AG04450 (cell line): ENCODE measurements at places on chromosomes 1 and 21.
A peak's percentile ranks its signal among the peaks of the same experiment; 100 is the strongest.

- DNase-seq: no peak
Measured at GRCh38 chr1:197422993-197423392, 154.9 kb downstream of the CRB1 start.

DNA sequence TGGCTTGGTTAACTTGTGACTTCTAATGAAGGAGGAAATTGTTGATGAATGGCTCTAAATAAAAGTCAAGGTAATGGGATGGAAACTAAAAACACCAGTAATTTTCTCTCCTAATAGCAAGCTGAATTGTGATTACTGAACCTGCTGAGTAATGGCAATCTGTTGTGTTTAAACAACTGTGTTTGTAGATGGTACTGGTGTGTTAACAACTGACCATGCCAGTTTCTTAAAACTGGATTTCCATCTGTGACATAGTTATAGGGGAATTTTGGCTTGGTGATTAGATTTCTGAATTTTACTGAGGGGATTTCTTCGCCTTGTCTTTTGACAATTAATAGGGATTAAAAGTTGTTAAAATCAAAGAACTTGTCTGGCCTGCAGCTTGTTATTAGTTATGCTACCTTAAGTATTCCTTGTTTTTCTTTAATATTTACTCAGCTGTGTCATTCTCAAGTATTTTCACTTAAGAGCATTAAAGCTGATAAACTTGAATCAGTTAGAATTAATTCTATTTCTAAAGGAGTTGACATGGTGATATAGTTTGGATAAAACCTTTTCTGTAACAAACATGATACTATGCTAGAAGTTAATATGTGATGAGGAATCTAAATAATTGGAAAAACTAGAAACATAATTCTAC lies 7.9 kb upstream of the ERO1B start:
- DNase-seq: no peak

- no peak for DNase-seq
Measured at GRCh38 chr1:212002536-212002935, 32.8 kb downstream of the INTS7 start.

GRCh38 chr1:32199717-32200072 lies 700 bp upstream of the CCDC28B start:
- DNase-seq: no peak

DNA sequence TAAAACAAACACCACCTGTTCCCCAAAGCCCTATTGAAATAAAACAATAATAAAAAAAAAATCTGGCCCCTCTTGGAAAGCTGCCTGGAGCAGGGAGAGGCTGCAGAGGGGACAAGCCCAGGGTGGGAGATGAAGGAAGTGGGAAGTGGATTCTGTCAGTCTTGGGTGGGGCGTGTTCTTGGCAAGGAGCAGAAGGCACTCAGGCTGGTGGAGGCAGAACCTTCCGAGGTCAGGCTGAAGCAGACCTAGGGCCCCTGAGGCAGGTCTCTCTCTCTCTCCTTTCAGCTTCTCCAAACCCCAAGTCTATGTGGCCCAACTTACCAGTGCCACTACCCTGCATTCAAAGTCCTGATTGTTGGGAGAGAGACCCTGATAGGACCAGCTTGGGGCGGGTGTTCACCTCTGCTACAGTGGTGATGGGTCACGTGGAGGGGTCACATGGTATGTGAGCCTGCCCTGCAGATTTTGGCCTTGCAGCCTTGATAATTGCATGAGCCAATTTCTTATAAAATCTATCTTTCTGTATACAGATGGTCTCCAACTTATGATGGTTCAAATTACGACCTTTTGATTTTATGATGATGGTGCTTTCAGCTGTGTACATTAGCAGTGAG lies 145.4 kb upstream of the C1orf174 start:
- DNase-seq: no peak

GRCh38 chr1:207025146-207025880 lies 7.2 kb downstream of the C1orf116 start:
- DNase-seq: no peak

DNA sequence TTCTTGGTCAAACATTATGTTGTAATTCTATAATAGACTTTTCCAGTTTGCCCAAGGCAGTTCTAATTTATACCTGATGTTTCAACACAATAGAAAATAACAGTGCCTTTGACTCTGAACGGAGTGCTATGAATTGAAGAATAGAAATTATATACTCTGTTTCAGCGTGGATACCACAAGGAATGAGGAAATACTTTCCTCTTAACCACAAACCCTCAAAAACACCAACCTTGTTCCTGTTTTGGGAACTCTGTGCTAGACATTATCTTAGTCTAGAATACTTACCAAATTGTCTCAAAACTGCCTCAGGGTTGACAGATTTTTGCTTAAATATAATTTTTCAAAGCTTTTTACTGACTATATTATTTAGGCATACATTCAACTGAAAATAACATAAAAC lies 1629.3 kb downstream of the MRPL39 start:
- no peak for DNase-seq

DNA sequence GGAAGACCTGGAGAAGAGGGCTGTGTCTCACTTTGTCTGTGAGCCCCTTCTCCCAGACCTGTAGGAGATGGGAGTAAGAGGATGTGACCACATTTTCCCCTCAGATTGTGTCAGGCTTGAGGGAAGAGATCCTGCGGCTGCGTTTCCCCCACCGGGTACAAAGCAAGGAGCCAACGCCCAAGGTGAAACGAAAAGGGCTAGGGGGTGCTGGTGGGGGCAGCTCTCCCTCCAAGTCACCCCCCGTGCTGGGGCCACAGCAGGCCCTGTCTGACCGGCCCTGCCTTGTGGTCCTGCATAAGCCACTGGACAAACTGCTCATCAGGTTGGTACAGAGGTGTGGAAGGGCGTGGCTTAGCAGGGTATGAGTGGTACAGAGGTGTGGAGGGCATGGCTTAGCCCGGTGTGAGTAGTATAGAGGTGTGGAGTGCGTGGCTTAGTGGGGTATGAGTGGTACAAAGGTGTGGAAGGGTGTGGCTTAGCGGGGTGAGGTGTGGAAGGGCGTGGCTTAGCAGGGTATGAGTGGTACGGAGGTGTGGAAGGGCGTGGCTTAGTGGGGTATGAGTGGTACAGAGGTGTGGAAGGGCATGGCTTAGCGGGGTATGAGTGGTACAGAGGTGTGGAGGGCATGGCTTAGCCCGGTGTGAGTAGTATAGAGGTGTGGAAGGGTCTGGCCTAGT lies 30.6 kb downstream of the HYI start:
- DNase-seq: no peak

DNA sequence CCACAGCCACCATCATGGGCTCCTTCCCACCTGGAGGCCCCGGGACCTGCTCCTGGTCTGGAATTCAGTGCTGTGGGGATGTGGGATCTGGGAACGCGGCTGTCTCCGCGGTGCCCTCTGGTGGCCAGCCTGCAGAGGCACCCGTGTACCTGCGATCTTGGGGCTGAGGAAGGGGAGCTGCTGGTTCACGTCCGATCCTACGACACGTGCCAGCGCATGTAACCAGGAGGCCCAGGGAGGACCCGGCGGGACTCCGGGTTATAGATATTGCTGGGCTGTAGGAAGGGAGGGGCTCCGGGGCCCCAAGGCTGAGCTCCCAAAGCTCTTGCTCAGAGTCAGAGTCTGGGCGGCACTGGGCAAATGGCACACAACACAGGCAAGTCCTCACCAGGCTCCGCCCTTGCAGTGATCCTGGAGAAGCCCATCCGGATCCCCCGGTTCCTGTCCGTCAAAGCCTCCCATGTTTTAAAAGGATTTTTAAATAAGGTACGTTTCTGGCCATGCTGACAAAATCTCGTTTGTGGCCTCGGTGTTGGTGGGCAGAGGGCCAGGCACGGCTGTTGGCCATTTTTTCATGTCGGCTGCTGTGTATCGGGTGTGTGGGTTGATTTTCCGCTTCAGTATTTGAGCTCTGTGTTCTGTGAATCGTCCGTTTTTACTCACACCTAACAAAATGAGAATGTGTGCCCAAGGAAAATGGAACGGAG lies 20.1 kb downstream of the FAAP20 start:
- no peak for DNase-seq

DNA sequence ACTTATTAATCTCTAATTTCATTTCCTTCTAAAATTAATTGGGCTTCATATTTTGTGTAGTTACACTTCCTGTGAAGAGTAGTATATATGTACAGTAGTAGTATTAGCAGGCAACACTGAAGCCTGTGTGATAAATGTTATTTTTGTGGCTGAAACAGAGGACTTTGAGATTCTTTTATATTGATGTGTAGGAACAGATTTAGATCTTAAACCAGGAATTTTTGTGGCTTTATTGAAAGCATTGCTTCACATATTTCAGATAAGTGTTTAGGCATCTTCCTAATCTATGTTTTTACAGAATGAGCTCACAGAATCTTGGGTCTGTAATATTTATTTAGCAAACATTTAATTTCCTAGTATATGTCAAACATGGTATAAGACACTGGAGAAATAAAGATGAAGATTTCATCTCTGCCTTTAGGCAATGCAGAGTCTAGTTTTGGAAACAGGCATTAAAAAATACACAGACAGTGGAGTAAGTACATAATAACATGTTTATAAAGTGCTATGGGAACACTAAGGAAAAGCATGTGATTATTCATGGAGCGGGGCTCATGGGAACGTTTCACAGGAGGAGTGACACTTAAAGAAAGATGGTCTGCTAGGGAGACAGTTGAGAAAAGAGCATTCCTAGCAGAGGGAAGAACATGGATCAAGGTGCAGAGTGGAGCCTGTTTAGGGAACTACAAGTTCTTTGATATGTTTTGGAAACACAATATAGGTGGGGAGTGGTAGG lies 52.7 kb downstream of the MIGA1 start:
- no peak for DNase-seq

DNA sequence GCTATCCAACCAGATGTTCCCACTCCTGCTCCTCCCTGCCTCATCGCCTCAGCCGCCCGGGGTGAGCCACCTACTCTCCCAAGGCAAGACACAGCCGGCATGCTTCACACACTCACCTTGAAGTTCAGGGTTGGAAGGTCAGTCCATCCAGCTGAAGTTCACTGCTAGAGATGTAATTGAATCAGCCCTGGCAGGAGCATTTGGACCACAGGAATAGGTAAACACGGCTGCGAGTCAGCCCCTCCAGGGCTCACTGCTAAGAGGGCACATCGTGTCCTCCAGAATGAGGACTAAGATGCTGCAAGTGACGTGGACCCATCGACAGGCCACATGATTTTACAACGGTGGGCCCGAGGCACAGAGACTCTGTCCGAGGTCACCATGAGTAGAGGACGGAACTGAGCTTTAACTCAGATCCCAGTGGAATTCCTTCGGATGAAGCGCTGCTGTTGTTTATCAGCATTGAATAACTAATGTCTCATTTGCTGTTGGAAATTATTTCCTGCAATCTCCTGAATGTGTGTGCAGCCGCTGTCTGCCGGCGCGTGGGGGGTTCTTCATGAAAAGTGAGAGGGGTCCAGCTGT lies 41.9 kb downstream of the RSPH1 start:
- DNase-seq: no peak

DNA sequence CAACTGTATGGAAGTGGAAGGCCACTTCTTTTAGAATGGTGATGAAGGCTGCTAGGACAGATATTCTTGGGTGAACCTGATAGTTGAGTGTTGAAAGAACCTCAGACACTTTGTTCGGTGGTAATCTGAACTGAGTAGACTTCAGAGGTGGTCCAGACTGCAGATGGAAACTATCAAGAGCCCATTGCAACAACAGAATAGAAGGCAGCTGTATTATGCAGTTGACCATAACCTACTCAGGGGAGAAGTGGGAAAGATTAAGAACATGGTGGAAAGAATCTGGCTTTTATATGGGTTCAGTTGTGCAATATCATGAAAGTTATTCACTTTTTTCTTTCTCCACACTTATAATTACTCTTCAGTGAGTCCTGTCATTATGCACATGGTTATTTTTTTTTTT lies 194.0 kb downstream of the KCNK2 start:
- no peak for DNase-seq

GRCh38 chr1:182083851-182084486 lies 22.5 kb upstream of the ZNF648 start:
- no peak for DNase-seq

DNA sequence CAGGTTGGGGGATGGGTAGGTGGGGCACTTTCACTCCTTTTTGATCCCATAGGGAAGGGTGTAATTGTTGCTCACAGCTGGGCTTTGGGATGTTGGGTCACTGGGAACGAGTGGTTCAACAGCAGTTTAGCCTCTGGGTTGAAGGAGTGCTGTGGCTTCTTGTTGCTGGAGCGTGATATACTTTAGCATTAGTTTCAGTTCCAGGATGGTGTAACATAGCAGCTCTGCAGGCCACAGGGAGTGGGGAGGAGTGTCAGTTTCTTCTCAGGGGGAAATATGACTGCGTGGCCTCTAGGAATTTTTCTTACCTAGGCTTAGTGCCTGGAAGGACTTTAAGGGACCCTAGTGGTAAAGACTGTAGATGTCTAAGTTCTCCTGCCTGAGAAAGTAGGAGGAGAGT lies 1105.3 kb upstream of the TMPRSS15 start:
- DNase-seq: no peak

DNA sequence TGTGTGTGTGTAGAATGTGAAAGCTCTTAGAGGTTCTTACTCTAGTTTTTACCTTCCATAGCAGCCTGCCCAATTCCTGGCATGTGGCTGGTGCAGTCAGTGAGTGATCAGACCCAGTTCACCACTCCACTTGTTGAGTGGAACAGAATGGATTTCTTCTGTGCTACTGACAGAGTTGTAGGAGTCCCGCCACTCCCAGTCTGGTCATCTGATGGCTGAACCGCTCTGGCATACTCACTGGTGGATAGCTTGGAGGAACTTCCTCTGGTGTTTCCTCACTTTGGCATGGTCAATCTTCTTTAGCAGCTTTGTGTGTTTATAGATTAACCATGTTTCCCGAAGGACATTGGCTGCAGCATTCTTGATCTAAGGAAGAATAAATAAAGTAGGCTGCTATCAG lies 106.7 kb upstream of the ADAR start:
- no peak for DNase-seq

DNA sequence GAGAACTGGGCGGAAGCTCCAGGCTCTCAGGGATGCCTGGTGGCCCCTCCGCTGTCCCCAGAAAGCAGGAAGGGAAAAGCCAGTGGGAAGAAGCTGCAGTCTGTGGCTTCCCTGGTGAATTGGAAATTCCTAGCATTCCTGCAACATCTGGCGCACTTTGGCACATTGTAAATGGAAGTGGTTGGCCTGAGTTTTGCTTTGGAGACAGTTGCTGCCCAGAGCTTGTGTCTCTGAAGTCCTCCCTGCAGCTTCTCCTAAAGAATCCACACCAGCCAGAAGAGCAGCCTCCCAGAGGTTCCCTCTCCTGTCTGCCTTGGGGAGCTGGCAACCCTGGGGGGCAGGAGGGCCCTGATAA lies 48.2 kb downstream of the ARHGEF10L start:
- DNase-seq: no peak

GRCh38 chr21:45287438-45288391 lies at the start of gene POFUT2:
Gene POFUT2 (minus strand): TSS chr21:45287895. CDS start chr21:45287871, 24 bp downstream.
- DNase-seq: peak; percentile 87

- no peak for DNase-seq
Measured at GRCh38 chr1:162881590-162881989, 20.6 kb upstream of the CCDC190 start.

GRCh38 chr21:38948377-38949069 lies 142.8 kb downstream of the ETS2 start:
- no peak for DNase-seq

GRCh38 chr1:205245096-205245495 lies 17.4 kb downstream of the TMCC2 start:
- no peak for DNase-seq

GRCh38 chr1:102593276-102593675 lies 515.0 kb downstream of the COL11A1 start:
- DNase-seq: no peak

- DNase-seq: no peak
Measured at GRCh38 chr21:46061950-46062349, 36.0 kb upstream of the COL6A2 start.
